ENCODE measurements at places on chromosomes 3 and 15. TPM values are rescaled to one million over a fixed set of nuclear protein-coding genes. Genes with fewer than 3 reads are reported as not detected.

DNA sequence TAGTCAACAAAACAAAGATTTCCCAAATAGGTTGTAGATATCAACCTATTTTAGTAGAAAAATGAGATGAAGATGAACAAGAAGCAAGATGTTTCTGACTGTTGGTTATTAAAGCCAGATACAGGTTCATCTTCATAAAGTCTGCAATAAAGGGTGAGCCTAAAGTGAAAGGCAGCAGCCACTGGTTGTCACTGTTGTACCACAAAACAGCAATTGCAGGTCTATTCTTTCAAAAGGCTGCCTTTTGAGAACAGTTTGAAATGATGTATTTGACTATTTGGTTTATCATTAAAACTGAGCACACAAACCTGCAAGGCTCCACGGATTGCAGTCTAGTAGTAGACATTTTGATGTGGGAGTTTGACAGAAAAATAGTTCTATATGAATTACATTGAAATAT, 543.4 kb downstream of the GBE1 start:
- DNase-seq = peak; percentile 40

CAMKV gene
- polyA plus RNA-seq = 1.7 TPM

FOXL2 gene
- not detected for polyA plus RNA-seq

DNA sequence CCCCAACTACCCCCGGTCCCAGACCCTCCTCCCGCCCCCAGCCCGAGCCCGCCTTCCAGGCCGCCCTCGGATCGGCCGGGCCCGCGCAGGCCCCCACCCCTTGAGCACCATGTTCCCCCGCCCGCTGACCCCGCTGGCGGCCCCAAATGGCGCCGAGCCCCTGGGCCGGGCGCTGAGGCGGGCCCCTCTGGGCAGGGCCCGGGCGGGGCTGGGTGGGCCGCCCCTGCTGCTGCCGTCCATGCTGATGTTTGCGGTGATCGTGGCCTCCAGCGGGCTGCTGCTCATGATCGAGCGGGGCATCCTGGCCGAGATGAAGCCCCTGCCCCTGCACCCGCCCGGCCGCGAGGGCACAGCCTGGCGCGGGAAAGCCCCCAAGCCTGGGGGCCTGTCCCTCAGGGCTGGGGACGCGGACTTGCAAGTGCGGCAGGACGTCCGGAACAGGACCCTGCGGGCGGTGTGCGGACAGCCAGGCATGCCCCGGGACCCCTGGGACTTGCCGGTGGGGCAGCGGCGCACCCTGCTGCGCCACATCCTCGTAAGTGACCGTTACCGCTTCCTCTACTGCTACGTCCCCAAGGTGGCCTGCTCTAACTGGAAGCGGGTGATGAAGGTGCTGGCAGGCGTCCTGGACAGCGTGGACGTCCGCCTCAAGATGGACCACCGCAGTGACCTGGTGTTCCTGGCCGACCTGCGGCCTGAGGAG, 472 bp downstream of the CHST14 start:
- DNase-seq = no peak

DNA sequence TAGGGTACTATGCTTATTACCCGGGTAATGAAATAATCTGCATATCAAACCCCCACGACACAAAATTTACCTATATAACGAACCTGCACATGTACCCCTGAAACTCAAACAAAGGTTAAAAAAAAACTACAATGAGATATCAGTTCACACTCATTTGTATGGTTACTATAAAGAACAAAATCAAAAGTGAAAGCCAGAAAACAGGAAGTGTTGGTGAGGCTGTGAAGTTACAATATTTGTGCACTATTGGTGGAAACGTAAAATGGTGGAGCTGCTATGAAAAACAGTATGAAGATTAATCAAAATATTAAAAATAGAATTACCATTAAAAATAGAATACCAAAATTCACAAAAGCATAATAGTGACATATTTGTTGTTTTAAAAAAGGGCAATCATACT, 128.9 kb downstream of the ZIC1 start:
- no peak for DNase-seq

GRCh38 chr3:63819151-63819398, at the start of gene C3orf49:
C3orf49 (plus strand) TSS chr3:63819299; CDS start chr3:63819472, 173 bp downstream.
- no peak for DNase-seq

GRCh38 chr3:14570864-14571263, 30.7 kb upstream of the GRIP2 start:
- no peak for DNase-seq

GRCh38 chr3:71514621-71515020, 68.9 kb downstream of the FOXP1 start:
- no peak for DNase-seq

GRCh38 chr15:86865920-86866319, 786.2 kb downstream of the AGBL1 start:
- no peak for DNase-seq

- peak; percentile 24 for DNase-seq
These were observed 72.5 kb downstream of the OPA1 start for GRCh38 chr3:193665370-193665989.

RPL14 gene
- polyA plus RNA-seq = 361 TPM

AADACL2 gene
- not detected for polyA plus RNA-seq

DNA sequence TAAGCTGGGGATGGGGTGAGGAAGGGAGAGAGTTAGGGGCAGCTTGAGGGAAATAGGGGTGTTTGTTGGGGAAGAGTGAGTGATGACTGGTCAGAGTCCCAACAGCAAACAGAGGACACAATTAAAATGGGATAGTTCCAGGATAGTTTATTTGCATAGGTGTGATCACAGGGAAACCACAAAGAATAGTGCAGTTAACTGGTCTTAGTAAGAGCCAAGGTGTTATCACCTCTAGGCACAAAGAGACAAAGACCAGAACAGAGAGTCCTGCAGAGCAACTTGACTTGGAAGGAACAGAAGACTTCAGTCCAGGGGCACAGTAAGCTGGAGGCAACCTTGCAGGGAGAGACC, 42.1 kb upstream of the DLG1 start:
- DNase-seq = no peak

- DNase-seq = no peak
These were observed 152.2 kb downstream of the NR2E3 start for GRCh38 chr15:71962537-71962936.

- DNase-seq = no peak
These were observed 204.4 kb upstream of the LINGO1 start for GRCh38 chr15:77836906-77837648.

DNA sequence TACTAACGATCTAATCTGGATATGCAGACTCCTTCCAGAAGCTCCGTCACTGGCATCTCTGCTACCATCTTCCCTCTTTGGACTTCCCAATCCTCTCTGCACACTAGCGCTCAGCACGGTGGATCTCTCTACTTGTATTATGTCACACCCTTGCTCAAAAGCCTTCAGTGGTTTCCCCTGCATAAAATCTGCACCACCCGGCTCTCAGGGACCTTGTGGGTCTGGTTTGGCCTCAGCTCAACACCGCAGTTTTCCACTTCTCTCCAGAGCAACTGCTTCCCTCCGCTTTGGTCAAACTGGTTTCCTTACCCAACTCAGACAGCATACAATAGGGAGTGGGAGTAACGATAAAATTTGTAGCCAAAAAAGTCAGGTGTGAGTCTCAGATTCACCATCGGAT, 30.7 kb upstream of the HES1 start:
- no peak for DNase-seq

DNA sequence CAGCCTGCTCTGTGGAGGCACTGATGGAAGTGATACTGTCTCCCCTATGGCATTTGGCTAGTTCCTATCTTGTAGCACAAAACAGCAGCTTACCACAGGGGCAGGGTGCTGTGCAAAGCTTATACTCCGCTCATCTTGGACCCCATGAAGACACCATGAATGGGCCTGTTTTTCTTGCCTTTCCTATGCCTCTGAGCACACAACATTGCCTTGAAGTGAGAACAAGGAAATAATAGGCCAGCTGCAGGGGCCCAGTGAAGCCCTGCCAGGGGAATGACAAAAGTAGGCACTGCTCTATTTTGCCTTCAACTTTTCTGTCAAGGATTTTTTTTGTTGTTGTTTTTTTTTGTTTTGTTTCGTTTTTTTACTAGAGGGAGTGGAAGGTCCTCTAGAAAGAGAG, 110.3 kb downstream of the PDE8A start:
- no peak for DNase-seq

- no peak for DNase-seq
These were observed 260.8 kb downstream of the ARPP21 start for GRCh38 chr3:35900079-35900478.

GRCh38 chr15:48778331-48778730, 32.5 kb downstream of the CEP152 start:
- no peak for DNase-seq

DNA sequence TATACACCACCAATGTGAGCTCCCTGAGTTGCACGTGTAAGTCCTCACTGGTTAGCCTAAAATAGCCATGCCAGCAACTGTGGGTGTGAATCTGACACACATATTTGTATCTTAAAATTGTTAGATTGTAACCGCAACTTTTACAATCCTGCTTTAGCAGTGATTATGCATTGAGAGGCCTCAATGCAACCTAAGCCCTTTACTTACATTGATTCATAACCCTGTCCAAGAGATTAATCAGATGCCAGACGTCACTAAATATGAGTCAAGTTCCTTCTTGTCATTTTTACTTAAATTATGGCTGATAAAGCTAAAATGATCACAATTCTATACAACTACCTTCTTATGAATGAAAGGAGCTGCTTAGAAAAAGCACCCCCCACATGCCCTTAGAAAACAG, 46.9 kb downstream of the IL17RD start:
- no peak for DNase-seq

- no peak for DNase-seq
These were observed 15.8 kb upstream of the SSUH2 start for GRCh38 chr3:8660175-8661118.

DNA sequence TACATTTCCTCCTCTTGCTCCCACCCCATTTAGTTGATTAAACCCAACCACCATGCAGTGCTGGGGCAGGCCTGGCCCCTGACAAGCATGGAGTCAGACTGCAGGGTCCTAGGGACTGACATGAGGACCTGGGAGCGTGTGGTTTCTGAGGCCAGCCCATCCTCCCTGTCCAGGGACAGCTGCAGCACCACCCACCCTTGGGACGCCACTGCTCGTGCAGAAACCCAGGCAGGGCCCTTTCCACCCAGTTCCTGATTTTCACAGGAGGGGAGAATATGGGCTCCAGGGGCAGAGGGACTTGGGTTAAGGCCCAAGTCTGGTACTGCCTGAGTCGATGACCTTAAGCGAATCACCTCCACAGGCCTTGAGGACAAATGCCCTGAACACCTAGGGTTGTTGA, 23.7 kb downstream of the PLXND1 start:
- no peak for DNase-seq

ANKRD34C gene
- polyA plus RNA-seq = not detected

DNA sequence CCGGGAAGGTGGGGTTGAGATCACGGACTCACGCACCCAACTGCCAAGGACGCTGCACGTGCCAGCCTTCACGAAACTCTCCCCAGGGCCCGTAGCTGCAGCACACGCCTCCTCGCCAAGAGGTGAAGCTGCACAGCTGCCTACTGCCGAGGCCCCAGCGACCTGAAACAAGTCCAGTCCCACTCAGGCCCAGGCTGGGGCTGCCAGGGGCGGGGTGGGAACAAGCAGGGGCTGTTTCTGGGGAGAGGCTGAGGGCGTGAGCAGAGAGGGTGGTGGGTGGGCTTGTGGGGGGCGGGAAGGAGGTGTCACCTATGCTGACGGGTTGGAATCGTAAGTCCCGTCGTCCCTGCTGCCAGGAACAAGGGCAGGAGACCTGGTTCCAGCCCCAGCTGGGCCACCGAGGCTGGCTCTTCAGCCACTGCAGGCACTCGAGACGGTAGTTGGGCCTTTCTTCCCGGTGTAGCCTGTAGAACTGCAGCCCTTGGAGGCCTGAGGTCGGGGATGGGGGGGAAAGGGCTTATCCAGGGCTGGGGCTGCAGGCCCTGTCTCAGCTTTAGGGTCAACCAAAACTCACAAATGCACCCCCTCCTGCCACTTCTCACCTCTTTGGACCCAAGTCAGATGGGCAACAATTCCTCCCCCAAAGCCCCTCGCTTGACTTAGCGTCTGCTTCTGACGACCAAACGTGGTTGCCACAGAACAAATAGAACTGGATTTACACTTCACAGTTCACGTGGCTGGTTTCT, 44.4 kb downstream of the MUC20 start:
- peak; percentile 21 for DNase-seq

SLC28A2 gene
- polyA plus RNA-seq = not detected

- no peak for DNase-seq
These were observed 45.4 kb downstream of the PLOD2 start for GRCh38 chr3:146115619-146116018.
